CD4-positive, alpha-beta memory T cell (primary cell): ENCODE measurements at places on chromosomes 2 and 18.
A peak's percentile ranks its signal among the peaks of the same experiment; 100 is the strongest.

GRCh38 chr2:8511868-8512612 lies 169.8 kb upstream of the ID2 start:
- DNase-seq, result no peak

DNA sequence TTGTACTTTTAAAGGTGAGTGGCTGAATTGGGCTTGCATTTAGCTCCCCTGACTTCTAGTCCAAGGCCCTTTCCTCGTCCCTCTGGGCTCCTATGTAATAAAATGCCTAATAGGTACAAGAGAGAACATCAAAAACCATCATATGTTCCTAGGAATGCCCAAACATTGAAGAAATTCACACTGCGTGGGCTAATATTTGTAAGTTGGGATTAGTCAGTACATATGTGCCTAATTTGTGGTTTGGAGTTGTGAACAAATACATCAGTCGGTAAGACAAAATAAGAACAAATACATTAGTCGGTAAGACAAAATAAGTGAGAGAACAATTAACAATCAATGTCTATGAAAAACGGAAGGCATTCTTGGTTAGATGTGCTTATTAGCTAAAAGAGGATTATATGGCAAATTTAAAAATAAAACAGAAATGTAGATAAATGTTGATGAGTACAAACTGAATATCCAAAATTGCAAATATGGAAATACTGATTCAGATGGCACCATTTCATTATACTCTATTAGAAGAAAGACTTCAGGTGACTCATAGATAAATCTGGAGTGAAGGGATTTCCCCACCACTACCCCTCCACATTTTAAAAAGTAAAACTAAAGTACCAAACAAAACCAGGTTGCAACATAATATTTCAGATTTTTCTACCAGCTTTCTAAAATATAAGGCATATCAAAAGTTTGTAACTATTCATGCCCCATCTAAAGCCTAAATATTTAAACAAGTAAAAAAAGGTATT lies 325.4 kb downstream of the ZEB2 start:
- DNase-seq, result no peak

- DNase-seq, result no peak
Observed at GRCh38 chr2:64649013-64649484, 4.7 kb downstream of the SERTAD2 start.

GRCh38 chr2:178269438-178270224 lies 75.3 kb downstream of the OSBPL6 start:
- DNase-seq, result no peak

DNA sequence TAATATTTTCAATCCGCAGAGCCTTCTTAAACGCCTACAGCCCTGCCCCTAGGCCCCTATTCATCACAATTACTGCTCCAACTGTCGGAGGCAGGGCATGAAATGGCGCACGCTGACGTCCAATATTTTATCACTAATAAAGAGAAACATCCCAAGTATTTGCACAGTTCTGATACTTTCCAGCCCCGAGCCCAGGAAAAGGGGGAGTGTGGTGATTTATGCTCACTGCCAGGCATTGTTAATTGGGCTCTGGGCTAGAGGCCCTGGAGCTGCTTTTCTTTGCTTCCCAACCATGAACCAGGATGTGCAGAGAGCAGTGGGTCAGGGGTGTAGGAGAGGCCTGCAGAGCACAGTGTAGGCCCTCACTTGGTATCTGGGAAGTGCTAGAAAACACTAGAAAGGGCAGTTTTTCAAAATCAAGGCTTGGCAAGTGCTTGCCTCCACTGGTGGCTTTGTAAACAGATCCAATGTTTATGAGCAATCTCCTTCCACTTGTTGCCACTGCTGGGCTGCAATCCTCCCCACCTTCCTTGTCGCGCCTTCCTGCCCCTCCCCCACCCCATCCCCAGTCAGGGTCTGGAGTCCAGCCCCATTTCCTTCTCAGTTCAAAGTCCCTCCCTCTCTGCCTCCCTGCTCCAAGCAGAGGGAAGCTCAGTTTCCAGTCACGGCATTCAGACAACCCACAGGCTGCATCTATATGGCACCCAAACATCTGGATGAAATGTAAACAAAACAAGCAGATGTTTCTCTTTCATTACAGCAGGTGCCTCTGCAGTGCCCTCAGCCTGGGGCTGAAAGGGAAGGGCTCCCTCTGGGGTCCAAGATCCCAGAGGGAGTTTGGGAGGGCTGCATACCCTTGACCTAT lies 83.9 kb upstream of the PKDCC start:
- DNase-seq, result no peak

GRCh38 chr18:48375150-48375800 lies 33.9 kb downstream of the ZBTB7C start:
- no peak for DNase-seq

GRCh38 chr2:213429516-213429915 lies 145.3 kb downstream of the SPAG16 start:
- no peak for DNase-seq

DNA sequence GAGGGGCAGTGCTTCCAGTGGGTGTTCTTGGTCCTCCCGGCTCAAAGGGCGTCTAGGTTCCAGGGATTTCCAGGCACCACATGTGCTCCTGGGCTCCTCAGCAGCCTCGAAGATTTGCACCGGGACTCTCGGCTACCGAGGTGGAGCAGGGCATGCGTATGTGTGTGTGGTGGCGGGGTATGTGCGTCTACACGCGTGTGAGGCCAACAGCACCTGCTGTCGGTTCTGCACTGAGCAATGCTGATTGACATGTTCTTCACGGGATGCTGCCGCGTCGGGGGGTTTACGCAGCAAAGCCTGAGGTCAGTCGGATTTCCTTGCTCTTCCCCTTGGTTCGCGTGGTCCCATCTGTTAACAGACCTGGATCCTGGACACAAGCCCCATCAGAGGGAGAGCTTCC lies 119.8 kb downstream of the NDUFA10 start:
- DNase-seq, result no peak

DNA sequence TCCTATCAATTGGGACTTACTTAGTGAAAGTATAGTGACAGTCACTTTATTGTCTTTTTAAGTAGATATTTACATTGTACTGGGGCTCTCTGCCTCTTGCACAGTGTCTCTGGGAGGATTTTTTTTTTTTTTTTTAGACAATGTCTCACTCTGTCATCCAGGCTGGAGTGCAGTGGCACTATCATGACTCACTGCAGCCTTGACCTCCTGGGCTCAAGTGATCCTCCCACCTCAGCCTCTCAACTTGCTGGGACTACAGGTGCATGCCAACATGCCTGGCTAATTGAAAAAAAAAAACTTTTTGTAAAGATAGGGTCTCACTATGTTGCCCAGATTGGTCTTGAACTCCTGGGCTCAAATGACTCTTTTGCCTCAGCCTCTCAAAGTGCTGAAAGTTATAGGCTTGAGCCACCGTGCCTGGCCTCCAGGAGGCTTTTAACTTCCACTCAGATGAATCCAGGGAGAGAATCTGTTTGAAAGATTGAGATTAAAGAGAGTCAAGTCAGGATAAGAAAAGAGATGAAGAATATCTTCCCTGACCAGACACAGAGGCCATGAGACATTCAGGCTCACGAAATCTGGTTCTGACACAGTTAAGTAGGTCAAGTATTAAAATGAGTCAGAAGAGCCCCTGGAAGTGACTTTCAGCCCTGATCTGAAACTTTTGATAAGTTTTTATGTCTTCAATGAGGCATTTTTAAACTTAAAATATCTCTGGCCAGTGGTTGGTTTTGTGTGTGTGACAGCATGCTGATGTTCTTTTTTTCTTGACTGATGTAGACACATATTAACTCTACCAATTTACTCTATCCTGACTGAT lies 18.3 kb downstream of the ARHGEF33 start:
- DNase-seq, result no peak

DNA sequence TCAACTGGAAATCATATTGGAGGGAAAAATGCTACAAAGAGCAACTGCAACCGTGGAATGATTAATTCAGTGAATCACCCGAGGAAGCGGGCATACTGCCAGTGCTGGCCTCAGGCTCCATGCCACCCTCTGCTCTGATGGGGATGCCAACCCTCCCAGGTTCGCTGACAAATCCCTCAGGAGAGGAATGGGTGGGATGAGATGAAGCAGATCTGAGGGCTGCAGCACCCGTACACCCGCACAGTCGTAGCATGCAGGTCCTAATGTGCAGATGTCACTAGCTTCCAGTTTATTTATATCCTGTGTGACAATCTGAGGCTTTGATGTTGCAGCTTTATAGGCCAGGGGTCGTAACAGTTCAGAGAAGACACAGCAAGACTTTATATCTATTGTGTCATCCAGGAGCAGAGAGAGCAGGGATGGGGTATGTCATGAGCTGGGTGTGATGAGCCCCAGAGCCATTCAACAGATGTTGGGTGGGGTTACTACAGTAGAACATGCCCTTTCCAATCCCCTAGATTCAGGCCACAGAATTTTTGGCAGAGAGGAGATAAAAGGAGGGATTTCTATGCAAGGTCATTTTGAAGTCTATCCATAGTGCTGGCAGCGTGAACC lies 44.6 kb downstream of the DPP4 start:
- DNase-seq, result no peak

DNA sequence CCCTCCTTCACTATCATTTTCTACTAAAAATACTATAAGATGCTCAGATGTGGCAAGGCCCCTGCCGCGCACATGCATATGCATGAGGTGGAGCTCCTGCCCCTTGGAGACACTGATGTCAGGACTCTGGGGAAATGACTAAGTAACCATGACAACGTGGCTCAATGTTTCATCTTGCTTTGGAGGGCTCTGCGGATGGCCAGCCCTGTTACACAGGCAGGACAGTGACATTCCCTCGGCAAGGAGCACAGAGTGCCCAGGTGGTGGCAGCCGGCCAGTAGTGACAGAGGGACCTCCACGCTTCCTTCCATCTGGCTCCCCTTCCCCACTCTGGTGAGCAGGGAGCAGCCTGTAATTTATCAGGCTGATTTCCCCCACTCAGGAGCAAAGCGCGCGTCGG lies 364.1 kb downstream of the SS18 start:
- DNase-seq, result no peak

DNA sequence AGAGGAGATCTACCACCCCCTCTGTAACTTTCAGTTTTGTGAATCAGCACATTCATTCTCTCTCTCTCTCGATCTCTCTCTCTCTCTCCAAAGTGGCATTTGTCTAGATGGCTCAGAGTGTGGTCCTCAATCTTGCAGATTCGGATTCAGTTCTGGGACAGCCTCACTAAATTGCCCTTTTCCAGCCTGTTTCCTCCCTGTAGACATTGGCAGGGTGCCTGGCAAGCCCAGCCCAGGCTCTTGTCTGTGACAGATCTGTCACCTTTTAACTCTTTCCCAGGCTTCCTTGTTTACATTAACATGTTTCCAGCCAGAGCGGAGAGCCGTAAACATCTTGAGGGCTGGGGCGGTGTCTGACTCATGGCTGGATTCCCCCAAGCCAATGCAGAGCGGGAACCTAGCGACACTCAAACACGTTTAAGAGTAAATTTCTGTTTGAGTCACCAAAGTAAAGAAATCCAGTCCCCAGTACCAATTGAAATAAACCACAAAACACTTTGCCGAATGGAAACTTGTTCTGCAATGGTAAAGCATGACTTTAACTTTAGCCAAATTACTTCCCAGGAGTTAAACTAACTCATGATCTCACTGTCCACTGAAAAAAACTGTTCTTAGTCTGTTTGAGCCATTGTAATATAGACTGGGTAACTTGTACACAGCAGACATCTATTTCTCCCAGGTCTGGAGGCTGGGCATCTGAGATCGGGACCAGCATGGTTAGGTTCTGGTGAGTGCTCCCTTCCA lies 6.6 kb upstream of the CYP27C1 start:
- no peak for DNase-seq

DNA sequence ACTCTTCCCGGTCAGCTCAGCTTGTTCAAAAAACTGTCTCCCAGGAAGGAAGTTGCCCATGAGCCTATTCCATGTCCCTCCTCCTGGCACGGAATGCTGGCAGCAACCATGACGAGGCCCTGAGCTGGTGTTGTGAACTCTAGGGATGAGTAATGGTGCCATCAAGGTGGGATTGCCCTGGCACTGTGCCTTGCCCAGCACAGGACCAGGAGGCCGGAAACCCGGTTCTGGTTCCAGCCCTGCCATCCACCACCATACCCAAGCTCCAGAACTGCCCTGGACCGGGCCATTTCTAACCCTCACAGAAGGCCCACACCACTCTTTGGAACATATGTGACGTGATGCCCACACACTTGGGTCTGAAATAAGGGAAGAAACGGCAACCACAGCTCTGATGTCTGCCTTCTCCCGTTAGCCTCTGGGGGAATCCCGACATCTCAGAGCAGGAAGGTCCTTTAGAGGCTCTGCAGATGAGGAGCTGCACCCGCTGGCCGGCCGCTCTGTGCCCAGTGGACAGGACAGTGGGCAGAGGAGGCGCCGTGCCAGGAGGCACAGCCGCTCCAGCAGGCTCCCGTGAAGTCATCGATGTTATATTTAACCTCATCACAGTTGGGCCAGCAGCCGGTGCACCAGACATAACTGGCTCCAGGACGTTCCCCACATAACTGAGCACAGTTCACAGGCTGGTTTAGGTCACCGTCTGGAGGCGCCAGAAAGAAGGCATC lies 462.1 kb upstream of the ID2 start:
- DNase-seq, result no peak

DNA sequence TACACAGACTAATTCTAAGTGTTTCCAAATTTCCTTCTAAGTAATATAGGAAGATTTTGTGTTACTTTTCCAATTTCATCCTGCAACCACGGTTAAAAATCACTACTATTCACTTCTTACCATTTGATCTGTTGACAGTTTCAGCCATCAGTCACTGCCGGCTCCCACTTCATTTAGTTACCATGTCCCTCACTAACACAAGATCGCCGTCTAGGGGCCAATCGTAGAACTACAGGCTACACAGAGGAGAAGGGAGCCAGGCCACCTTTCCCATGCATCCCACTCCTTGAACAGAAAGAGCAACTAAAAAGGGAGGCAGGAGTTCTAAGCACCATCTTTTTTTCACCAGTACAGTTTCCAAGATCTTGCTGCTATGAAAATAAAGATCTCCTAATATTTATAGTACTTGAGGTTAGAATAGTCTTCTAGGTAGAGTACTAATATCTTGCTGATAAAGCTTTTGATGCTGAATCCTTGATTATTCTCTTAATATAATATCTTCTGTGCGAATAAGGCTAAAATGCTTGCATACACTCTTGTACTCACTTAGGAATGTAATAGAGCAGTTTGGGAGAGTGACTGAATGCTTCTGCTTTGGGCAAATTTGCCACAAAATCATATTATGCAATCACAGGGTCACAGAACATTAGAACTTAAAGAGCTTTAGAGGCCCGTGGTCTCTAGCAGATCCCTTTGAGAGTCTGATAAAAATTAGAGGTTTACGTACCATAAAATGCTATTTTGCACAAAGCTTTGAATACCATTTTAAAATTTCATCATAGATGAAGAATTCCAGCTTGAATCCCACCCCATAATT lies 39.5 kb upstream of the CYP1B1 start:
- DNase-seq, result peak; percentile 27

- no peak for DNase-seq
Observed at GRCh38 chr2:171210216-171210863, 49.6 kb upstream of the TLK1 start.

GRCh38 chr2:102181919-102182635 lies 4.7 kb upstream of the IL1RL2 start:
- no peak for DNase-seq

DNA sequence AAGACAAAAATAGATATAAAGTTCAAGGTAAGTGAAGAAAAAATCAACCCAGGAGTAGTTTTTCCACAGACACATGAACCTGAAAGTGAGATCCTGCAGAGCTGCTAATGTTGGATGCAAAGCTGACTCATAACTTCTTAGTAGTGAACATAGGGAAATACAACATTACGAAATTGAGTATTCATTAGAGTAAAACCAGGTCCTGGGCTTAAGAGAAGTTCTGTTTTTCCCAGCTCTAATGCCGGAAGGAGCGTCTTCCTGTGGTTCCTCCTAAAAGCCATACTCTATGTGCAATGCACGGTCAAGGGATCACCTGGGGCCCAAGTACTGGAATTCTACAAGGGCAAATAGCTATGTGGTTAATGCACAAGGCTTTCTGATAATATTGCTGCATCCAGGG lies 141.7 kb downstream of the RBMS1 start:
- no peak for DNase-seq

- no peak for DNase-seq
Observed at GRCh38 chr2:41972819-41973218, 75.0 kb upstream of the PKDCC start.
